Foreskin fibroblast (primary cell): ENCODE measurements at places on chromosomes 2 and 18.

DNA sequence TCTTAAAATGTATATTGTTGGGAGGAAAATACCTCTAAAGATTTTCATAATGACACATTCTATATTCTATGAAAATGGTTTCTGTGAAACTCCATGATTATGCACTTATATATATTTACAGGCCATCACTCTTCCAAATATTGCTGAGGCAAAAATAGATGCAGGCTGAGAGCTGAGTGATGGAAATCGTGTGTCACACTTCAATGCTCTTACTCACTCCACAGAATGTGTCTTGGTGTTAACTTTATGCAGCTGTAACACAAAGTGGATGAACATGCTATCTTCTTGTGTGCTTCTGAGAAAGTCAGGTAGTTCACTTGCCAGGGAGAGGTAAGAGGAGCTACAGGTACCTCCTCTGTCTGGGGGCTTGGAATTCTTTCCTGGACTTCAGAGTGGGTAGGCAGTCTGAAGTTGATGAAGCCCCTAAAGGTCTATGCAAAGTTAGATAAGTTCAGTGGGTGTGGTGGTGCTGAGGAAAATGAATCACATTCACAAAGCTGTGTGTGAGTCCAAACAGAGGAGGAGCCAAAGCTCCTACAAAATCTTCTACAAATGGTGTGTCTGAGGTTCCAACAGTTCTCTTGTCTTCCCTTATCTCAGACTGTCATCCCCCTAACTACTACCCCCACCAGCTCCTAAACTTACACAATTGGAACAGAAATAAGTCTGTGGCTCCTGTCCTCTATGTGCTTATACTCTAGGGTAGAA, 74.2 kb upstream of the ST6GAL2 start:
- no peak for DNase-seq

GRCh38 chr2:66555501-66556324, 120.8 kb downstream of the MEIS1 start:
- no peak for DNase-seq

GRCh38 chr2:196915507-196916189, 10.9 kb downstream of the PGAP1 start:
- DNase-seq = no peak

GRCh38 chr2:105455488-105456003, 56.7 kb upstream of the FHL2 start:
- DNase-seq = peak; percentile 90

DNA sequence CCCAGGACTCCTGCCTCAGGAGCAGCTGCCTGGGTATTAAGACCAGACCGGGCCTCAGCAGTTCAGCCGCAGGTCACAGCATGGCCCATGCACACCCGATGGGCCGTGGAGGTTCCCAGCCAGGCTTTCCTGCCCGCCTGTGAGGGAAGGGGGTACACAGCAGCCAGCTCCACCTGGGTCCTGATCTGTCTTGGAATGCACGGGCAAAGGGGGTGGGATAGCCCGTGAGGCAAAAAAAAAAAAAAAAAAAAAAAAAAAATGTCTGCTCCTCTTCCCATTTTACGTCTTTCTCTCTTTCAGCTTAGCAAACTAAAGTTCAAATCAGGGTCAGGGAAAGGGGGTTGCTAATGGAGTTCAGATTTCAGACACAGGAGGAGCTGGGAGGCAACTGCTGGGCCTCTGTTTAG, 385.2 kb downstream of the TNS1 start:
- no peak for DNase-seq

DNA sequence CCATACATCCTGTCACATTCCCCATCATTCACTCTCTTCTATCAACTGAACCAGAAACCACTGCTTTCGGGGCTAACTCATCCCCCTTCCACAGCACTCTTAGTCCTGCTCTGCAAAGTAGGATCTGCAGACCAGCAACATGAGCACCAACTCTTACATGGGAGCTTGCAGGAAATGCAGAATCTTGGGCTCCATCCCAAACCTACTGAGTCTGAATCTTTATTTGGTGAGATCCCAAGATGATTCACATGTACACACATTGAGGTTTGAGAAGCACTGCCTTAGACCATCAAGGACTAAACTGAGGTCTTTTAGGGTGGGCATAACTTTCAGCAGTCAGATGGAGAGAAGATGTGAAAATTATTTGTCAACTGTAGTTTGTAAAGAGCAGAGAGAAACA, 235.6 kb upstream of the EPHA4 start:
- DNase-seq = peak; percentile 2

GRCh38 chr18:21450913-21451312, 149.6 kb downstream of the ESCO1 start:
- no peak for DNase-seq

GRCh38 chr2:95552911-95553310, 38.9 kb upstream of the TRIM43 start:
- DNase-seq = peak; percentile 21

GRCh38 chr2:152594792-152595191, 122.5 kb downstream of the PRPF40A start:
- no peak for DNase-seq

GRCh38 chr2:98731041-98731893, at the start of gene MGAT4A:
MGAT4A (minus strand) TSS chr2:98731132; CDS start chr2:98726332, 4,800 bp downstream.
- peak; percentile 20 for DNase-seq

DNA sequence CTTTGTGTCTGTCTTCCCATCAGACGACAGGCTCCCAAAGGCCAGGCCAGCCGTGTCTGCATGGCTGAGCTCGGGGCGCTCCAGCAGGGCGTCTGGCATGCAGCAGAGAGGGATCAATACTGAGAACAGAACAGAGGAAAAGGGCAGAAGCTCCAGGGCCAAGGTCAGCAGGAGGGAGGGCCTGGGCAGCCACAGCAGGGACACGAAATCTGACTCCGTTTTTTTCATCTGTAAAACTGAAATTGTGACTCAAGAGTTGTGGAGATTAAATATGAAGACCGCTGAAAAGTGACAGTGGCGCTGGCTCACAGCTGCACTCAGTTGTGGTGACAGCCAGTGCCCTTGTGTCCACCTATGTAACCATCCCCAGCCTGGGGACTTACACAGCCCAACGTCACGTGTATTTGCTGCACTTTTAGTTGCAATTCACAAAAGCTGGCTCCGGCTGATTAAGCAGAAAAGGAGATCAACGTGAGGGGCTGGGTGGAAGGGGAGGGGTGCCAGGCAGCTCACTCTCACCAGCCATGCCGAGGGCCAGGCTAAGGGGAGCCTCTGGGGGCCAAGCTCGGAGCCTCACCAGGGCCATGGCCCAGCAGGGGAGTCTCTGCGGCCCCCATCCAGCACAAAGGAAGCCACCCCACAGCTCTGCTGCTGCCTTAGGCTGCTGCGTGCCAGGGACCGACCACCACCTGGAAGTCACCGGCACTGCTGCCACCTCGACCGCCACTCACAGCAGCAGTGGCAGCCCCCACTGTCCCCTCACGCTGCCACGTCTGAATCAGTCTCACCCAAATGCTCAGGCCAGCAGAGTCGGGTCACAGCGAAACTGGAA, 74.7 kb downstream of the EIPR1 start:
- DNase-seq = no peak

DNA sequence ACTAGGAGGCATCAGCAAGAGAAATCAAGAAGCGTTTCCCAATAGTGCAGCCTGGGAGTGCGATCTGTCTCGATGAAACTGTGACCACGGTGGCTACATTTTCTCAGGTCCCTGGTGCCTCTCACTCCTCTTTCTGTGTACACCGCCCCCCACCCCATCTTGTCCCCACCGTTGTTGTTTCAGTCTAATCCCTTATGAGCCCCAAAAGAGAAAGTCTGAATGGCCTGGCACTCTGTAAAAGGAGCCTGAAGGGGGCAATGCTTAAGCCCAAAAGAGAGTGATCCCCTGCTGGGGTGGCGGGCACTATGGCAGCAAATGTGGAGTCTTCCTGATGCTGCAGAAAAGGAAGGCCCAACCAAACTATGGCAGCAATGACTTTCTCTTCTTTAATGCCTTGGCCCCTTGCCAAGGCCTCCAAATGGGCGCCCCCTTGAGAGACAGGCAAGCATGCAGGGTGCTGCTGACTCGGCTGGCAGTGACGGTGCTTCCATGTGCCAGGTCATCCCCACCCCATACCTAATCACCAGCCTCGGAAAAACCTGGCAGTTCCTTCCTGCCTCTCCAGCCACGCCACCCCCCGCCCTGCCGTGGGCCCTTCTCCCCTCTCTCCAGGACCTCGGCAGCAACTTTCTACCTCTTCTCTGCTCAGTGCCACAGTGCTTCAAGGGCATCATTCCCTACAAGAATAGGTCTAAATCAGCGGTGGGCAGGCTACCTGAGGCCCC, 123.0 kb downstream of the CYP26B1 start:
- DNase-seq = no peak

DNA sequence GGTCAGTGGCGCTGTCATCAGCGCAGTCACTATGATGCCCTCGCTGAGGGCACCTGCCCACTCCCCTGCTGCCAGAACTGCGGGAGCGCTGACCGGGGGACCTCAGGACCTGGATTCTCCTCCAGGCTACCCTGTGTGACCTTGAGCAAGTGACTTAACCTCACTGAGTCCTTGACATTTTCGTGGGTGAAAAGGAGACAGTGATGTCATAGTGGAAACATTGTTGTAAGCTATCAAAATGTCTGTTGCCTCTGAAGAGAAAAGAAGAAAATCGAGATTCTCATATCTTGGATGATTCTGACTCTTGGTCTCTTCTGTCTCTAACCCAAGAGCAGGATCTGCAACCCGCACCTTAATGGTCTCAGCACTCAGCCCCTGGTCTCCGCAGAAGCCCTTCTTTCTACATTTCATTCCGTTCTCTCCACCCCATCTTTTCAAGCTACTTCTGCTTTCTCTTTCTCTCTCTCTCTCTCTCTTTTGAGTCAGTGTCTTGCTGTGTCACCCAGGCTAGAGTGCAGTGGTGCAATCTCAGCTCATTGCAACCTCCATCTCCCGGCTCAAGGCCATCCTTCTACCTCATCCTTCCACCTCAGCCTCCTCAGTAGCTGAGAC, 978 bp upstream of the TUBA4A start:
- peak; percentile 23 for DNase-seq

GRCh38 chr18:9285604-9286003, 49.0 kb upstream of the TWSG1 start:
- DNase-seq = no peak

- no peak for DNase-seq
These were observed 775 bp downstream of the SNED1 start for GRCh38 chr2:240998995-240999791.

DNA sequence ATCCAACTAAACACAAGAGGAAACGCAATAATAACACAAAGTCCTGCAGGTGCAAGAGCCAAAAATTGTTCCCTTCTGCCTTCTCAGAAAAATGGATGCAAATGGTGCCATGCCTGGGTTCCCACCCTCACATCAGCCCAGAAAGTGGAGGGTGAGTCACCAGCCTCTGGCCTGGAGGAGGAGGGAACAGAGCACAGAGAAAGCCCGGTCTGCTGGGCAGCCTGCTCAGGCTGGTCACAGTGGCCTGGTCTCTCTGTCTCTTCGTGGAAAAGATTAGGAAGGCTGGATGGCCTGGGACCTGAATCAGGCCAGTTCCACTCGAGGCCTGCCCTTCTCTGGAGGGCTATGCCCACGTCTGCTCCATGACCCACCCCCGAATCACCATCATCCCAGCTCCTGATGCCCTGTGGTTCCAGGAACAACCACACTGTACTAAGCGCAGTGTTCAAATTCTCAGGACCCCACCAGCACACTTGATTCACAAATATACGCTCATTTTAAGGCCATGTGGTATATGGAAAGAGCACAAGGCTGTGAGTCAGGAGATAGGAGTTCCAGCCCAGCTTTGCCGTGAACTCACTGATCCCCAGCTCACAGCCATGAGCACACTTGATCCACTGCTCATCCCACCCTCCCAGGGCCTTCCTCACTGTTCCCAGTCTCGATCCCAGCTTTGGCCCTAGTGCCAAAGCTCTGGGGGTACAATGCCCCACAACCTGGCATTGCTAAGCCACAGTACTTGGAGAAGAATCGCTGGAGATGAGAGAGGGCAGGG, 82.1 kb downstream of the ZBTB7C start:
- peak; percentile 24 for DNase-seq

DNA sequence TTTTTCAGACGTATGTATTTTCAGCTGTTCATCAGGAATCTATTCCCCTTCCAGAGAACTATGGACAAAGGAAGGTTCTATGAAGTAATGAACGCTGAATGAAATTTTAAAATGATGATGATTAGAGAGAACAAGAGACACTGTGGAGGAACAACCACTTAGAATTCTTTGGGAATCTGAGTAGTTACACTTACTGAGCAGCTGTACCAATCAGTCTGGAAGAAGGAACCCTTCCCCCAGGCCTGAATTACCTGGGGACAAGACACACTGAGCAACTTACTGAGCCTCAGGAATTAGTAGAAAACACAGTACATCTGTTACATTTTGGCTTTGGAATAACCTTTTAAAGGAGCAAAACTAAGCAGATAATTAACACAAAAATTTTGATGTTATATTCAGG, 1.9 kb downstream of the MSTN start:
- DNase-seq = no peak

DNA sequence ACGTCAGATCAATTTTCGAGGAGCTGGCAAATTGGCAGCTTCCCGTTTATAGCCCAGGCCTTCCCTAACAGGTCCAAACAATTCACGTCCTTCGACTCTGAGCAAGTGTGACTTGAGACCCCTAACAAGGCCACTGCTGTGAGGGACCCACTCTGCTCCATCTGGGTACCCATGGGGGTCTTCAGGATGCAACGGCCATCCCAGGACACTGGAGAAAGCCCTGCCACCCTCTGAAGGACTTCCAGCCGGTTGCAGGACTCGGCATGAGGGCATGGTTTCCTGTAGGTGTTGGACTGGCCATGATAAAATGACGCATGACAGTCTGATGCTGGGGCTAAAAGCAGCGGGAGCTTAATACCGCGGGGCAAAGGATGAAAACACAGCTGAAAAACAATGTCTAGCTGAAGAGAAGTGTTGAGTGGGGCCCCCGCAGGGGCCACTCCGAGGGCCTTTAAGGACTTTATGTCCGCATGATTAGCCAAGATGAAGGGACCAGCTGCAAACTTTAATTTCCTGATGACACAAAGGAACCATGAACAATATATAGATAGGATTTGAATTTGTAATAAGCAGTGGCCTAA, 113.3 kb upstream of the ZNF521 start:
- DNase-seq = no peak

- no peak for DNase-seq
These were observed 69.1 kb downstream of the NAB1 start for GRCh38 chr2:190717764-190718651.

DNA sequence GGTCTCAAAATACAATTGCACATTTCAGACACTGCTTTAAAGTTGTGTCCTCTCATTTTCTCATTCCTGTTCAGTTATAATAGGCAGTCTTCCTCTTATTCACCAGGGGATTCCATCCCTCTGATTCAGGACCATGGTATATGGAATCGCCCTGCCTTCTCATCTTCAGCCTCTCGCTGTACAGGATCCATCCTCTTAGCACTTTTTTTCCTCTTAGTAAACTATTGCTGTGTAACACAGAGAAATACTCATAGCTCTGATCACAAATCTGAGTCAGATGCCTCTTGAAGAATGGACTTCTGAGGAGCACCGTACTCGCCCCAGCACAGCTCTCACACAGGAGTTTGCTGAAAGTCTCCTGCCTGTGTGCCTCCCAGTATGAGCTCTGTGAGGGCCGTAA, 11.3 kb downstream of the RMP24 start:
- peak; percentile 89 for DNase-seq

GRCh38 chr2:10316336-10316735, 13.6 kb downstream of the HPCAL1 start:
- DNase-seq = no peak

GRCh38 chr2:182887093-182887492, 20.7 kb upstream of the FRZB start:
- DNase-seq = no peak

- no peak for DNase-seq
These were observed 131.7 kb downstream of the KCTD1 start for GRCh38 chr18:26416652-26417150.

GRCh38 chr18:57789759-57790158, 13.4 kb downstream of the ATP8B1 start:
- peak; percentile 41 for DNase-seq
